ENCODE measurements at places on chromosomes 4 and X. TPM values are rescaled to one million over a fixed set of nuclear protein-coding genes. Genes with fewer than 3 reads are reported as not detected.

DNA sequence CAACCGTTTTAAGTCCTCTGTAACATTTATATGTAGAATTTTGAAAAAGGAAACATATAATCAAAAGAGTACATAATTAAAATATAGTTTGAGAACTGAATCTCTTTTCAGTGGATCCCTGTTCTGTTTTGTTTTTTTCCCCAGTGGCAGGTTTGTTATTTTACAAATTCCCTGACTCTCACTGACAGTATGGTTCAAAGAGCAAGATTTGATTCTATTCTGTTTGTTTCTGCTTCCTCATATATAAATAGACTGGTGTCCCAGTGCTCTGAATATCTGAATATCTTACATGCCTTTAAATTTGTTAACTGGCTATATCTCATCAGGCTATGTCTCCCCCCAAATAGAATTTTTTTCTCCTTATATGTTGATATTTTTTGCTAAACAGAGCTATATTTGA, 16.6 kb downstream of the SULT1E1 start:
- no peak for DNase-seq

GRCh38 chrX:46572340-46572936, 1.1 kb upstream of the CHST7 start:
- no peak for DNase-seq

DNA sequence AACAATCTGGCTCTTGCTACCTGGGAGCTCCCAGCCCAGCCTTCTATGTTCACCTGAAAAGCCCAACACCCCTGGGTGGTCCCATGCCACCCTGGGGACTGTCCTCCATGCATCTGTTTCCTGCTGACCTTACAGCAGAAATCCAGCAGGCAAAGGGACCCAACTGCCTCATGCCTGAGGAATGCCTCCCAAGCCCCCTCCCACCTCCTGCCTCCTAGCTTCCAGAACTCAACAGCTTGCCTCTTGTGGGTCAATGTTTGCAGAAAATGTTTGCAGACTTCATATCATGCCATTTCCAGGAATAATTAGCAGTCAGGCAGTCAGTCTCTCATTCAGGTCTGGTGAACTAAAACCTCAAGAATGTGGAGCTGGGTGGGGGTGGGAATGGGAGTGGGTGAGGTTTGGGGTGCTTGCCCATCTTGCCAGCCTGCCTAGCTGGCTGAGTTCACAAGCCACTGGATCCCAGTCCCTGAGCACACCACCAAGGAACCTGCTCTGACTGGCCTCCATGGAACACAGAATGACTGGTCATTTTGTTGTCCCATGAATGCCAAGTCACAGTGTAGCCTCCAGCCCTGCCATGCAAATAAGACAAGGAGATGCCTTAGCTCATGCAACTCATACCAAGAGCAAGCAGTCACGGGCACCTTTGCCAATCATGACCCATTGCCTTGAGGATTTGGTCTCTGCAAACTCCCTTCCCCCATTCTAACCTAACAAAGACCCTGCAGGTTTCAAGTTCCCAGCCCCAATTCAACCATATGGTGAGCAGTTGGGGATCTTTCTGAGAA, 12.1 kb upstream of the PLAC1 start:
- DNase-seq, result peak; percentile 63

GRCh38 chr4:70239131-70239883, 3.1 kb upstream of the CSN3 start:
- DNase-seq, result no peak

DNA sequence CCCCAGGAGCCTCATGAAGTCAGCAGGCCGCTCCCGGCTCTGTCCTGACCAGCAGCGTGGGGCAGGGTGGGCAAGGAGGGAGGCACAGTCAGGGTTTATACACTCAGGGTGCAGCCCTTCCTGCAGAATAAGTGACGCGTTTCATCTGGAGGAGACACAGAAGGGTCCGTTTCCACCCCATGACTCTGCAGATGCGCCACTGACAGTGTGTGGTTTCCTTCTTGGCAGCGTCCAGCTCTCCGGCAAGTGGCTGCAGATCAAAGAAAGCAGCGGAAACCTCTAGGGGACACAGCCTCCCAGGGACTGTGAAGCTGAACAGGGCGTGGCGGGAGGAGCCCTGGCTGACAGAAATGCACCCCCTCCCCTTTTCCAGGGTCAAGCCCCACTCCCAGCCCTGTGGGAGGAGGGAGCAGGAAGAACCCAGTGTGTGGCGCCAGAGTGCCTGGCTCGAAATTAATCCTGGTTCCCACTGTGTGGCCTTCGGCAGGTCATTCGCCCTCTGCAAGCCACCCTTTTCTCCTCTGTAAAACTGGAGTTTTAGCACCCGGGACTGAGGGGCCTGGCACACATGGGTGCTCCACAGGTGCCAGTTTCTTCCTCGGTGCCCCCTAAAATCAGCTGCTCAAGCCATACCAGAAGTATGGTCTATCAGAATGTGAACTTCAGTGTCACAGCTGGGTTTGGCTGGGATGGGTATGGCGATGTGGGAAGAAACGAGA, 17.3 kb upstream of the TBC1D14 start:
- peak; percentile 53 for DNase-seq

DNA sequence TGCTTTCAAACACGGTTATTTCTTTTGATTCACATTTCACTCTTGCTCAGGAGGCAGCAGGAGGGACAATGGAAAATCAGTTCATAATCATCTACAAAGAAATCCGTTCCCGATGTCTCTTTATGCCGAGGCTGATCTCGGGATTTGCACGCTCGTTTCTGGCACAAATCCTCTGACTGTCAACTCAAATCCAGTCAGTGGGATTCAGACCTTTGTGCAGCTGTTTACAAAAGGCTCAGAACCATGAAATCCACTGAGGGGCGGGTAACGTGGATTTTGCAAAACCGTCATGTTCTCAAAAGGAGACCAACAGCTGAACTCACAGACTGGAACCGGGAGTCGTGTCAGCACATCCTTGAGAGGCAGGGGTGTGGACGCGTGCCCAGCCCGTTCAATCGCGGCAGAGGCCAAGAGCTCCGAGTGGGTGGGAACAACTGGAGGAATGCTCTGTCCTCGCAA, 46.4 kb downstream of the ACOX3 start:
- no peak for DNase-seq

GRCh38 chr4:158671915-158672806, at the start of gene ETFDH:
Gene ETFDH (plus strand): TSS chr4:158672296. CDS start chr4:158672457, 161 bp downstream.
- peak; percentile 97 for DNase-seq

GRCh38 chrX:56978172-56978571, 17.2 kb downstream of the SPIN3 start:
- peak; percentile 9 for DNase-seq

- DNase-seq, result no peak
Measured at GRCh38 chr4:182126603-182127002, 116.6 kb upstream of the TENM3 start.

GRCh38 chr4:121877041-121877773, 6.9 kb upstream of the BBS7 start:
- DNase-seq, result no peak

GRCh38 chr4:23374259-23374658, 515.6 kb downstream of the PPARGC1A start:
- peak; percentile 14 for DNase-seq

DNA sequence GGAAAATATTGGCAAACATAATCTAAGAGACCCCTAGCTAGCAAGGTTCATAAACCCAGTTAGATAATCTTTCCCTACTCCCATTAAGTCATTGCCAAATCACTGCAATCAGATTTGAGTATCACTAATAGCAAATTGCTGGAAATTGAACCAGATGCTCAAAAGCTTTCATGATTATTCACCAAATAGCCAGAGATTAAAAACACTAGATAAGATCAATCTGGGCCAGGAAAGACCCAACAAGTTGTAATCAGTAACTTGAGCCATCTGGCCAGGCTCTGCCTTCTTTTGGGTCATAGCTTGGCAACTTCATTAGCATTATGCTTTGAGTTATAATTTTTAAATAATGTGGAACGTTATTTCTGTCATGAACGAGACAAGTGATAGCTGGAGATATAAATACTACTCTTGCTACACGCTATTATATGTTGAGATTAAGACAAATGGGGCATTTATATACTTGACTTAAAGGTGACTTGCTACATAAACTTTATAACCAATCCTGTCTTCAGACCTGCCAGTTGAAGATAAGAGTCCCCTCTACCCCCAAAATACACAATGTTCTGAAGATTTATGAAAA, 196.6 kb upstream of the EDNRA start:
- no peak for DNase-seq

DNA sequence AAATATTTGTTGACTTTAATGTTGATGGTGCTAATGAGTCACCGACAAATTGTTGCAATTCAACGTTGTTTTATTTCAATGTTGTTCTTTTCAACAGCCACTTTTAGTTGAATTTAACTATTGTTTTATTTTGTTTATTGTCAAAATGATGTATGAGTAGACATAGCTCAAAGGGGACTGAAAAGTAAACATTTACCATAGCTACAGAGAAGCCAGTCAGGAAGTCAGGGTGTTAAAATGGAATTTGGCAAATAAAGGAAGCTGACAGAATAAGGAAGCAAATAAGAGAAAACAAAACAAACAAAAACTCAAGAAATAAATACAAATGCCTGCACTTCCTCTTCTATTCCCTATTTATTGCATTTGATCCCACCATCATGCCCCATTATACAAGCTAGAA, 648.4 kb upstream of the HTR2C start:
- no peak for DNase-seq

- peak; percentile 44 for DNase-seq
Measured at GRCh38 chrX:9464435-9465371, at the start of gene TBL1X. Gene TBL1X (plus strand): TSS chrX:9465058. CDS start chrX:9653587, 188,529 bp downstream.

DNA sequence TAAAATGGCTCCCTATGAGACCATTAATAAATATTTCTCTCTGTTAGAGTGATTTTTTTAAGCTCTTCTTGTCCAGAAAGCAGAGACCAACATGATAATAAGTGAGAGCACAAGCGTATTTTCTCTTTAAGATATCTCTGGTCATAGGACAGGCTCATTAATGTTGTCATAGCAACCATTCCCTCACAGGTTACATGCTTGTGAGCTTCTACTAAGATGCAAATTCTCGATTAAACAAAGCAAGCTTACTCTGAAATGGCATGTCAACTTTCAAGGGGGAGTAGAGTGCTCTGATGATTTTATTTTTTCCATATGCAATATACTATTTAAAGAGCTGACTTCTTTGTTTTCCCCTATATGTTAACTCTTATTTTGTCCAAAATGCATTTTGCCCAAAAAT, 487.2 kb upstream of the LCORL start:
- no peak for DNase-seq

DNA sequence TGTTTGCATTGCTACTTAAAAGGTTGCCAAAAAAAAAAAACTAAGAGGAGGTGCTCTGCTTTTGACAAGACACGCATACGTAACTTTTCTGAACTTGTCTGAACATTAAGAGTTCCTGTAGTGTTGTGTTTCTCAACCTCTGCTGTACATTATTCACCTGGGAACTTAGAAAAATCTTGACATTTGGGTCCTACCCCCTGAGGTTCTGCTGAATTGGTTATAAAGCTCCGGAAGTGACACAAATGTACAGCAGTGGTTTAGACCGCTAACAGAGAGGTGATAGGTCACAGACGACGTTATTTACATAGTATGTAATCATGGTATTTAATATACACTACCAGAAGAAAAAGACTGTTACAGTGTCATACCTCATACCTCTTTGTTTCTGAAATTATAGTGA, 61.1 kb downstream of the CPEB2 start:
- DNase-seq, result no peak

DNA sequence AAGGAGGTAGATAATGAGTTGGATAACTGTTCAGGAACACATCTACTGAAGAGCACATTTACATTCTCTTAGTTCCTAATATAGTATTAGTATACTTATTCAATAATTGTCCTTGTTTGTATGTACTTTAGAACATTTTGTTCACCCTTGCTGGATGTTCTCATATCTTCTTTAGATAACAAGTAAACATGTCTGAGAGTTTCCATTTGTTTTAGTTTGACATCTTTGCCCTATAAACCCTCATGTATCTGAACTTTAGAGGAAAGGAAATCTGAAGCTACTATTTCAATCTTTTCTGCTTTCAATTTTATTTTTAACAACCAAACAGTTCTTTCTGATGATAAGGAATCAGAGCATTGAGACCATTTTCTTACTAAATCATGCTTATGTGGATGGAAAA, 518.6 kb downstream of the RPA4 start:
- no peak for DNase-seq

- no peak for DNase-seq
Measured at GRCh38 chr4:152676052-152676854, 3.5 kb downstream of the TMEM154 start.

- no peak for DNase-seq
Measured at GRCh38 chr4:111435986-111436744, 709.1 kb upstream of the FAM241A start.

GRCh38 chr4:6873792-6874461, 35.7 kb upstream of the TBC1D14 start:
- DNase-seq, result peak; percentile 54

DNA sequence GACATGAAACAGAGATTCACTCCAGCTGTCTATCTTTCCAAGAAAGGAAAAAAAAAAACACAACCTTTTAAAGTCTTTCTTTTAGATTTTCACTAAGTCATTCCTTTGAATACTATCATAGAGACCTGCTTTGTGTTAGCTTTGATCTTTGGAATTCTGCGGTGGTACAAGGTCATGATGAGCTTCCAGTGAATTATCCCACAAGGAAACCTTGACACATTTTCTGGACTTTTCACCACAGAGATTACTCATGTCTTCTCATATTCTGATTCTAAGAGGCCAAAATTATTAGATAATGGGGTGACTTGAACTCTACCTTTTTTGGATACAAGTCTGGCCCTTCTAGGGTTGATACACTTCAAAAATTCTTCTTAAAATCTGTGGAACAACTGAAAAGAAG, 201.6 kb downstream of the PACRGL start:
- DNase-seq, result no peak

DNA sequence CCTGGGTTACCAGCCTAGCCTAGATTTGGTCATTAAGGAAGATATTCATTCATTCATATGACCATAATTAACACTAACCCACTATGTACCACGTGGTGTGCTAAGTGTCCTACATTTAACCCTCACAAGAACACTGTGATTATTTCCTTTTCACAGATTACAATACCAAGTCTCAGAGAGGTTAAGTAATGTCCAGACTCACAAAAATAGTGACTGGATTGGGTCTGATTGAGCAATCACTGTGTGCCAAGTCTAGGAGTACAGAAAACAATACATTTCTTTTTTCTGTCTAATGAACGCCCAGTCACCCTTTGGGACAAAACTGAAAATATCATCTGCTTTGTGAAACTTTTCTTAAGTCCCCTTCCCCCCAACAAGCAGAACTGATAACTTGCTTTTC, 7.6 kb upstream of the DLG3 start:
- DNase-seq, result no peak

KCNE5 gene
- not detected for total RNA-seq

GATA1 gene
- not detected for total RNA-seq

GAGE10 gene
- total RNA-seq, result not detected

LRCH2 gene
- 2.8 TPM for total RNA-seq

CYBB gene
- not detected for total RNA-seq

DIAPH2 gene
- total RNA-seq, result 8.0 TPM

TMSB15C gene
- 4.9 TPM for total RNA-seq

IBSP gene
- not detected for total RNA-seq

CCKAR gene
- total RNA-seq, result 4.1 TPM

SHISA3 gene
- total RNA-seq, result 3.1 TPM

Data from Daoy (cell line).